Pancreas (tissue), 10 donors: ENCODE measurements at places on chromosomes 4 and X. TPM values are rescaled to one million over a fixed set of nuclear protein-coding genes. Genes with fewer than 3 reads are reported as not detected.

DNA sequence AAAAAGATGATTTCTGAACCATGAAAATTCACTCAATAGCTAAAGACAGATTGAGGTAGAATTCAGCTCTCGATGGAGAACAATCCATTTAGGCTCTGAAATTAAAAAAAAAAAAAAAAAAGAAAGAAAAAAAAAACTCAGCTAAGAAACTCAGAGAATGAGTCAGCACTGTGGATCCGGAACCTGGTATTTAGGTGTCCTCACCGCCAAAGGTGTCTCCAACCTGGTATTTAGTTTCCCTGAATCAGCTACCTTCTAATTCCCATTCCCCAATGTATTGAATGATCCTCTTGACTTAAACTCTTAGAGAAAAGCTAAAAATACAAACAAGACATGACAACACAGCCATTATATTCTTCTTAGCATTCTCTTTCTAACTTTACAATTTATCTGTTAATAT lies 150.3 kb upstream of the RASGEF1B start:
- no peak for DNase-seq

DNA sequence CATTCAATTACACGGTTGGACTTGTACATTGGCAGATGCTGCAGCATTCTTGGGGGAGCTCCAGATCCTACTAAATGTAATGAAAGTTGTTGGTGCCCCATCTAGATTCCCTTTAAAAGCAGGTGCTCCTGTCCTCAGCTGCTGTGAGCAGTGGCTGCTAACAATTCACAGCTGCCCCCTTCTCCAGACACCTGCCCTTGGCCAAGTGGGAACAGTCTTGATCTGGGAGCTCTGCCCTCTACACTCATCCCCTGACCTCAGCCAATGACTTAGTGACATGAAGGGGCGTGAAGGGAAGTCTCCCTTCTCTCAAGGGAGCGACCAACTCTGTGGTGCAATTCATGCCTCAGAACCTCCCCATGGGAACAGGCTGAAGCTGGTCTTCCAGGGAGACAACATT lies 125.7 kb downstream of the EIF4E start:
- no peak for DNase-seq

REELD1 gene
- 0.09 TPM for total RNA-seq

WNK3 gene
- total RNA-seq: 0.74 TPM

DNA sequence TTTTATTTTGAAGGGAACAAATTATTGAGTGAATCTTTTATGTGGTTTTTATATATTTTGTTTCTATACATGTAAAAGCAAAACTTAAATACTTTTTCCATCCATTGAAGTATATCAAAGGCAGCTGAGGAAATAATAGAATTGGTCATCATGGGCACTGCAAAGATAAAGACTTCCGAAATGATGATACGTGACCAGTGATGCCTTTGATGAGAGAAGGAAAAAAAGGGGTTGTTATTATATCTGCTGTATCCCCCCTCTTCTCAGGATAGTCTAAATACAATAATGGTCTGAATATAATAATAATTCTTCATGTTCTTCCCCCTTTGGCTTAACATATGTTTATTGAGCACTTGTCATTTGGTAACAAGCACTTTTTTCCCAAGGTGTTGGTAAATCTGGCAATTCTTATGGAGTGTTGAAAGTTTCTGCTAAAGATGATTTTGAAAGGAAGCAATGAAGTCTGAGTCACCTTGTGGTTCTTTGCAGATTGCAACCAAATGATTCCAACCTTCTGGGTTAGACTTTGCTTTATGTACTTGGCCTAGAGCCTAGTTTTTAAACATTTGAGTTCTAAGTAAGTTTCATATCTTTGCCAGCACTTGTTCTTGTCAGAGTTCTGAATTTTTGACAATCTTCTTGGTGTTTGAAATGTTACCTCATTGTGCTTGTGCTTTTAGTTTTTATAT lies 60.8 kb downstream of the USP9X start:
- DNase-seq: no peak

DNA sequence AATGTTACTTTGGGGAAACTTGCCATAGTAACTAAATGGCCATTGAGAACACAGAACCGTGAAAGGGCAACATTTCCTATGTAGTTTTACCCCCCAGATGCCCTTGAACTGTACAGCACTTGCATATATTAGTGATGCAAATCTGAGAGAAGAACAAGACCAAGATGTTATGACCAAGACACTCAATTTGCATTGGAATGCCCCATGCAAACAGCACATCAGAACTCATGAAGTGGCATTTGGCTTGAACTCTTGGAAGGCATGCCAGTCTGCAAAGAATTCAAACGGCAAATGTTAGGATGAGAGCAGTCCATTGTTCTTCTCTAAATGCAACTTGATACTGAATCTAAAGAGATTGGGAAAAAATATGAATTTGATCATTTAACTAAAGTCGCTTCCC lies 139.4 kb upstream of the CXorf66 start:
- no peak for DNase-seq

GRCh38 chrX:110588164-110588563 lies 207.5 kb downstream of the CHRDL1 start:
- DNase-seq: no peak

NXF2B gene
- total RNA-seq: not detected

GRCh38 chrX:107168257-107168656 lies 38.0 kb downstream of the NUP62CL start:
- DNase-seq: no peak

- DNase-seq: no peak
Observed at GRCh38 chrX:155954793-155955192, 42.7 kb upstream of the IL9R start.

DNA sequence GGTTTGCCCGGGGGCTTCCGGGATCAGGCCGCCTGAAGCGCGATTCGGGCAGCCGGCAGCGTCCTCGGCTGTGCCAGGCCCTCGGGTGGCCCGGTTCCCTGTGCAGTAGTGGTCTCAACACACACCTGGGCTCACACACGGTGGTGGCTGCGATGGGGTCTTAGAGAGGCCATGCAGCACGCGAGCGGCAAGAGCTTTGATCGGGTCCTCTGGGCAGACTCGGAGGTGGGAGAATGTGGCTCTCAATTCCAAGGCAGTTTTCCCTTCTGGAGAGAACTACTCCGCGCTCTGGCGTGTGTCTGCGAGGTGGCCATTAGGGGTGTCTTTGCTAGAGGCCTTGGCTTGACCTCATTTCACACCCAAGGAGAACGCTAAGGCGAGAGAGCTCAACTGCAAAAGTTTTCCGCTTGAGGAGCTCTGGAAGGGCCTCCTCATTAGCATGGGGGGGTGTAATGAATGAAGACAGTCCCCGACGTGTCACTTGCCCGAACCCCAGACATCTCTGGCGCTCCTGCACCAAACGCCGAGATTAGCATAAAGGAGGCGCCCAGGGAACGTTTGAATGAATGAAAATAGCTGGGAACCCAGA lies 771 bp upstream of the RBPJ start:
- DNase-seq: no peak

DNA sequence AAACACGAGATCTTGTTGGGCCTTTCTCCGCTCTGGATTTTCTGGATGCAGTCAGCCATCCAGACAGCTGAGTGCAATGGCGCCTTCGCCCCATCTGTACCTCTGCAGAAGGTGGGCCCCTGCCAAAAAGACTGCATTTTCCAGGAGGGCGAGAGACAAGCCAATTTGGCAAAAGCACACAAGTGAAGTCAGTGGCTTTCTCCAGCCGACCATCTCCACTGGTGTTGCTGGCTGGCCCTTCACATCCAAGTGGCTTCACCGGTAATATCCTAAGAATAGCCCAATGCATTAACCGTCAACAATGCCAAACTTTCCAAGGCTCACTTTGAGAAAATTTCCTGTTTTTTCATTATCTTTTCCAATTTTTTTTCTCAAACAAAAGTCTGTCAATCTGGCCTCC lies 96.2 kb upstream of the MXRA5 start:
- DNase-seq: no peak

GRCh38 chr4:27027428-27027827 lies 166.8 kb downstream of the STIM2 start:
- no peak for DNase-seq

GRCh38 chrX:133533249-133533648 lies 118.0 kb upstream of the GPC4 start:
- no peak for DNase-seq

SMAD1 gene
- total RNA-seq: 18.5 TPM

- no peak for DNase-seq
Observed at GRCh38 chr4:138677748-138678147, 337.8 kb upstream of the NOCT start.

BOD1L1 gene
- 18.4 TPM for total RNA-seq

NAA11 gene
- not detected for total RNA-seq
